Right ventricle myocardium inferior (tissue), 1 donor: ENCODE measurements at places on chromosomes 7 and 10.
A peak's percentile ranks its signal among the peaks of the same experiment; 100 is the strongest.

GRCh38 chr10:124632566-124632965 is 111.6 kb downstream of the FAM53B start:
- peak; percentile 57 for DNase-seq

DNA sequence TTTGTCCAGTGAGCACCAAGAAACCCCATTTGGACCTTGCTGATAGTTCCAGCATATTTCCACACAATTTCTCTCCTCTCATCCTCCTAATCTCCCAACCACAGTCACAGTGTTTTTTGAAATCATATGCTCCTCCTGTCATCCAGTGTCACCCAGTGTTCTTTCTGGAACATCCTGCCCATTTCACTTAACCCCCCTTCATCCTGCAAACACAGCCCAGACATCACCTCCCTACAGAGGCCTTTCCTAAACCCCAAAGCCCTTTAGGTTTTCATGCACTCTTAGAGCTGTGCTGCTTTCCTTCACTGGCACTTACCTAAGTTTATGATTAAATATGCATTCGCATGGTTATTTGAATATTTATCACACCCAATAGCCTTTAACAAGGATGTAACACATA is 1158.0 kb upstream of the C7orf33 start:
- DNase-seq: no peak

DNA sequence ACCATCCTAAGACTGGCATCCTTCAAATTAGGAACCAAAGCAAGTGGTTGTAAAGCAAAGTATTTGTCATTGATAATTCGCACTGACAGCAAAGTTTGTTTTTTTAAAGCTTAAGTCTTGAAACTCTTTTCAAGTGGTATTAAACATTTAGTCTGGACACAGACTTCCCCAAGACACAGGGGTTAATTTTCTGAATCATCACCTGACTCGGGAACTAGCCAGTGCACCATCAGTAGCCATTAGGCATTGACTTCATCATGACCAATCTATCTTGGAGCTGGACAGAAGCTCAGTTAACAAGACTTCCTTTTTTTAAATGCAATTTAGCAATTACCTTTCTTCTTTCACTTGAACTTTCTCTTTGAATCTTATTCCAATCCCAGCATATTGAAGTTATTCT is 210.6 kb downstream of the ZNF365 start:
- no peak for DNase-seq

- no peak for DNase-seq
These were observed 1269.8 kb downstream of the XPNPEP1 start for GRCh38 chr10:108653531-108653930.

- DNase-seq: no peak
These were observed 2.3 kb downstream of the AGMO start for GRCh38 chr7:15559416-15559928.

- DNase-seq: no peak
These were observed 32.5 kb downstream of the C7orf33 start for GRCh38 chr7:148622887-148623585.

DNA sequence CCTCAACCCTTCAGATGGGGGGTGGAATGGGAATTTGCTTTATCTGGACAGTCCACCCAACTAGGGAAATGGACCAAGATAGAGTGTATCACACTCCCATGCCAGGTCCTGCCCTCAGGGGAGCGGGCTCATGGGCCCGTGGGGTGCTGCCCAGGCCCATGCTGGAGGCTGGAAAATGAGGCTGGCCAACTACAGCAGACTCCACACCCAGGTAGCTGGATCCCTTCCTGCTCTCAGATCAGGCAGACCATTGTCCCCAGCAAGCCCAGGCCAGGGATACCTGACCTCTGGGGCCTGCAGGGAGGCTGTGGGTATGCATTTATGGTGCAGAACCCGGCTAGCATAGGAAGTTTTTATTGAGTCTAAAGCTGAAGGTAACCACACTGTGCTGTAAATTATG is 162.4 kb downstream of the TCERG1L start:
- DNase-seq: no peak

- DNase-seq: no peak
These were observed 2.7 kb downstream of the HOXA11 start for GRCh38 chr7:27182285-27182841.

GRCh38 chr10:6195846-6196245 is 6.9 kb upstream of the PFKFB3 start:
- DNase-seq: no peak

DNA sequence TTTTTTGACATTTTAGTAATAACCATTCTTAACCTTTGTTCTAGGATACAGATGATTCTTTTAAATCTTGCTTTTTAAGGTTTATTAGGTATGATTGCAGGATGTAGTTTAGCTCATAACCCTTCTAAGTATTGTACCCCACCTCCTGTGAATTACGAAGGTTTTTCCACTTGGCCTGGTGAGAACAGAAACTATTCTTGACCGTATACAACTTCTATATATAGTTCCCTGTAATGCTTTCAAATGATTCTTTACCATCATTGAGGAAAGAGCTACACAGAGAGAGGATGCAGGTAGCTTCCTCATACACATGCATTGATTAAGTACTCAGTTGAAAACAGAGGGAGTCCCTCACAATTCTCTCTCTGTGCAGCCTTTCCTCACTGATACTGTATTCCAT is 86.3 kb downstream of the PALS2 start:
- no peak for DNase-seq

DNA sequence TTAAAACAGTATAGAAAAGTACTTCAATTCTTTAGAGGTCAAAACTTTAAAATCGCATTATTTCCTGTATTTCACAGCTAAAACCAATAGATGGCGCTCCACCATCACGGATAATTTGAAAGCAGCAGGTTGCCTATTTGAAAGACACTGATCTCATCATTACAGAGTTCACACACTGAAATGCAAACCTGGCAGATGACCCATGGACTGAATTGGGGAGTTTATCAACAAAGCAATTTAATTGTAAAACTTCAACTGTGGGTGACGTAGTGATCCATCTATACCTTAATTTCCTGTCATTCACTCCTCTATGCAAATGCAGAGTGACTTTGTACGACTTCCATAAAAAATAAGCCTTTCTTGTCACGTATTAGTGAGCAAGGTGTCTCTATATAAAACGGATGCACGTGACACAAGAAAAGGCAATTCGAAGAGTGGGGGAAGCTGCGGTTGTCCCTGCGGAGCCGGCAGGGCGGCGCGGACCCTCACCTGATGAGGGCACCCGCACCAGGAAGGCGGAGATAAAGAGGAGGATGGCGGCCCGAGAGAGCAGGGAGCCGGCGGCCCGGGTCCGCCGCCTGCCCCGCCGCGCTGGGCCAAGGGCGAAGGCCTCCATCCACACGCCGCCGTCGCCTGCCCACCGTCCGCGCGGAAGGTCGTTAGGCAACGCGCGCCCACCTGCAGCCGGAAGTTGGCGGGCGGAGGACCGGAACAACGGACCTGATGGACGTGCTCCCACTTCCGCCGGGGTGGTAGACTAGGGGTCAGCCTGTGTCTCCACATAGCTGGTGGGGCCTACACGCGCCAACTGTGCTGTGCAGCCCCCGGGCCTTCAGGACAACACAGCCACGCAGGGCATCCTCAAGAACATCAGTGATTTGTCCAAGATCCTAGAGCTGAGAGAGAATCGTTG is at the start of gene ZPBP:
ZPBP (minus strand) TSS at position 668 of the 913 bp plus-strand sequence; CDS start at position 616, 52 bp downstream.
- DNase-seq: no peak

DNA sequence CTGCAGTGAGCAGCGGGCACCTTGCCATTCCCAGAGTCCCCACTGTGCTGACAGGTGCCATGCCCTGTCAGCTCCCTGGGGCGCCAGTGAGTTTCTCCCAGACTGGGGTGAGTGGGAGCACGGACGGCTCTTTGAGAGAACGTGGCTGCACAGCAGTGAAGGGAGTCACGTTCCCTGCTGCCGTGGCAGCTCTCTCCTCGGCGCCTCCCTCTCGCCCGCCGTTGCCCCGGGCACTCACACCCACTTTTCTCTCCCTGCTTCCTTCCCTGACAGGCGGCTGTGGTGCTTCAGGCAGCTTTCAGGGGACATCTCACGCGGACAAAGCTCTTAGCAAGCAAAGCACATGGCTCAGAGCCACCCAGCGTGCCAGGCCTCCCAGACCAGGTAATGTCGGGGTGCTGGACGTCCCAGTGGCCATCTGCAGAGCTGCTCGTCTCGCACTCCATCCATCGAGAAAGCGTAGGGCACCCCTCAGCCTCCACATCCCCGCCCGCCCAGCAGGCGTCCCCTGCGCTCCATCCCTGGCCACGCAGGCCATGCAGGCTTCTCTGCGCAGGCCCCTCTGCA is 27.1 kb upstream of the TTYH3 start:
- no peak for DNase-seq

DNA sequence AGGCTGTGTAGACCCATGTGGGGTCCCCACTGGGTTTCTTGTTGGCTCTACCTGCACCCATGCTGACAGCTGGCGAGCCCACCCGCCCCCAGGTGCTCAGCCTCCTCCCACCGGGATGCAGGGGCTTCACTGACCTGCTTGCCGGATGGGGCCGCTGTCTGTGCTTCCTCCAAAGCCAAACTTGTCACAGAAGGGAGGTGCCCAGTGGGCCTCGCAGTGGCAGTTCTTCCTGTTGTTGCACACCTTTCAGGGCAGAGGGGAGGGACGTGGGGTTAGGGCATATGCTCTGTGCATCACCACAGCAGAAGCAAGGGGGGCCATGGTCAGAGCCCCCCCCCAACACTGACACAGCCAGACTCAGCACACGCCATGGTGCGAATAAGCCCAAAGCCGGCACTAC is 146.5 kb downstream of the FANK1 start:
- no peak for DNase-seq

DNA sequence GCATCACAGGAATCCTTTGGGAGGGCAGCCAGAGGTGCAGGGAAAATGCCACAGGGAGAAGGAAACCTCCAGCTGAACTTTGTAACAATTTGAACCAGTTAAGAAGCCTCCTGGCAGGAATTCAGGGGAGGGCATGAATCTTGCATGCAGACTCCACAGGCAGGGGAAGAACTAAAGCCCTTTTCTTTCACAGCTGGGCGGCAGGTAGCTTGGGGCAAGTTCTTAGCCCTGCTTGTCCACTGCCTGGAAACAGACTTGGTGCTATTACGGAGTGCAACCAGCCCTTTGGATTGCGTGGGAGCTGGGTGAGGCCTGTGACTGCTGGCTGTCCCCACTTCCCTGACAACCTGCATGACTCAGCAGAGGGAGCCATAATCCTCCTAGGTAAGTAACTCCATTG is 51.7 kb upstream of the ADAM12 start:
- DNase-seq: no peak

- DNase-seq: no peak
These were observed 158.1 kb downstream of the BTAF1 start for GRCh38 chr10:92081641-92082040.

DNA sequence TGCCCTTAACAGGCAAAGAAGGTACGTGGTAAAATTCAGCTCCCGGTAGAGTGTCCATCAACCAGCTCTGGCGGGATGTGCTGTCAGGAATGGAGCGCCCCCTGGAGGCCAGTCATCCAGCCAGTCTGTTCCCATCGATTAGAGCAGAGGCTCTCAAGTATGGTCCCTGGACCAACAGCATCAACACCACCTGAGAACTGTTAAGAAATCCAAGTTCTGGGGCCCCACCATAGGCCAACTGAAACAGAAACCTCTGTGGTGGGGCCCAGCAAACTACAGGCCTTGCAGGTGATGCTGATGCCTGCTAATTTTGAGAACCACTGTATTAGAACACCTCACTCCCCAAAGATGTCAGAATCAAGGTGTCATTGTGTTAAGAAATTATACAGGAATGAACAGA is 109.2 kb downstream of the DPY19L1 start:
- DNase-seq: no peak

DNA sequence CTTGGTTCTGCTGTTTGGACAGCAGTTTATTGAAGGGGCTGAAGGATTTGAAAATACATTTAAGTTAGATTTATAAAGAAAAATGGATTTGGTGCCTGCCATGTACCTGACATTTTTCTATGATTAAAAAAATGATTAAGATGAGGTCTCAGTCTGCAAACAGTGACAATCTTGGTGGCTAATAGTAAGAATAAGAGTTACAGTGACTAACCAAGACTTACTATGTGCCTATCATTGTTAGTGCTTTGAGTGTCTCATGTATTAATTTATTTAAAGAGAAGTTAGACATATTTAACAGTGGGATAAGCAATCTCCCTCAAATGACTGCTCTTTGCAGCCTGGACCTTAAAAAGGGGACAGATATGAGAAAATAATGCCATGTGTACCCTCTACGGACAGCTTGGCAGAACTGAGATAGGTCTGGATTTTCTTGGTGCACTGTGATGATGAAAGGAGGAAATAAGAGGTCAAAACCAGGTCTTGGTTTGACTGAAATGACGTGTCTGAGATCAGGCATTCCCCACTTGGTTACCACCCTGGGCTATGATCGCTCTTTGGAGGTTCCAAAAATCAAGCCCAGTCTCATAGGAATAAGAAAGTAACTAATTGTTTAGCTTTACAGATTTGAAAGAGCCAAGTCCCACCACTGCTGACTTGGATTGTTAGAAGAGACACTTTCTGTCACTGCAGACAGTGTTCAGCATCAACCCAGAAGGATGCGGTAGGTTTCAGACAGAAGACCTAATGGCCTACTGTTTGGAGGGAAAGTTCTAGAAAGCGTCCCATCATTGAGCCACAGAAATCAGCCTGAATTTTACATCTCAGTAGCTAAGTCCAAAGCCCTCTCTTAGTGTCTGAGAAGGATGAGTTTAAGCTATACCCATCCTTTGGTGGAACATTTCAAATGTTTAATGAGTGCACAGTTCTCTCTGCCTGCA is 2.1 kb downstream of the CASP7 start:
- no peak for DNase-seq

- DNase-seq: no peak
These were observed 249.1 kb upstream of the TMEM72 start for GRCh38 chr10:44662051-44662450.

DNA sequence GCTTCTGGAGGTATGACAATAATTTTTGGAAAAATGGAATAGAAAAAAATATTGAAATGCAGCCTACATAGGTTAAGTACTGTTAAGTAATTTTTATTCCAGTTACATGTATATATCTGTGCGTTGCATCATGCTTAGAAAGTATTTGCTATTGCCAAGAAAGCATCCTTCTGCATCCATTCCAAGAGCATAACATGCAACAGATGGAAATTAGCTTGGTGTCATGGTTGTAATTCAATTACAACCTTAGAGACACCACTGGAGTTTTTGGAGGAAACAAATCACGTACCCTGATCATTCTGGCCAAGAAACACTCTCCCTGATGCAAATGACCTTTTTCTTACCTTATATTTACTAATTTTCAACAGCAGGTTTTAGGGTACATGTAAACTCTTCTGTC is 1.7 kb downstream of the AKR1B1 start:
- no peak for DNase-seq

GRCh38 chr7:48428091-48428684 is 256.9 kb downstream of the ABCA13 start:
- DNase-seq: no peak

- no peak for DNase-seq
These were observed 288.0 kb upstream of the ANKRD30A start for GRCh38 chr10:36837416-36837815.

GRCh38 chr10:73368238-73368637 is 9.6 kb upstream of the CFAP70 start:
- no peak for DNase-seq

DNA sequence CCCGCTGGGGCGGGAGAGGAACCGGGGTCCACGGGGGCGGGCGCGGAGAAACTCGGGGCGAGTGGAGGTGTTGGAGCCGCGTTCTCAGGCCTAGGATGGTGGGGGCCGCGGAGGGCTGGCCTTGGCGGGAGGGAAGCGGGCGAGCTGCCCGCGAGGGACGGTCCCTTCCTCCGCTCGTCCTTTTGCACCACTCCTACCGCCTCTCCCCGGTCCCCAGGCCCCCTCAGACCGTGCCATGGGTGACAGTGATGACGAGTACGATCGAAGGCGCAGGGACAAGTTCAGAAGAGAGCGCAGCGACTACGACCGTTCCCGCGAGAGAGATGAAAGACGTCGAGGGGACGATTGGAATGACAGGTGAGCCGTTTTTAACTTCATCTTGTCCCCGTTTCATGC is 451 bp downstream of the SRRT start:
- DNase-seq: no peak
